ENCODE measurements at places on chromosomes 2 and 18.

DNA sequence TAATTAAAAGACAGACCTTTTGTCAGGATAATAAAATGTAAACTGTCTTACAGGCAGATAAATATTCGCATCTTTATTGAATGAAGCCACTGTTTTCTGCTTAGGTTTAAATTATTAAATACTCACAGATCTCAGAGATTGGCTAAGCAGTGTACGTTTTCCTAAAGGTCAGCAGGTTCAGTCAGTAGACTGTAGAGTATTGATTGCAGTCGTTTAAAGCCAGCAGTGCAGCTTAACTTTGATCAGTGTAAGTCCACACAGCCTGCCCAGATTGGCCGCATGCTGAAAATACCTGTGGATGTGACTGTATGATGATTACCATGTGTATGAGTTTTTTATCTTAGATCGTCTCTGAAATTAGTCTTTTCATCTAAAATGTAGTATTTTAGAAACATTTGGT, 42.3 kb downstream of the ATP9B start:
- ATAC-seq, result no peak

GRCh38 chr2:238149841-238150572, 8.8 kb upstream of the ERFE start:
- ATAC-seq, result peak; percentile 5

DNA sequence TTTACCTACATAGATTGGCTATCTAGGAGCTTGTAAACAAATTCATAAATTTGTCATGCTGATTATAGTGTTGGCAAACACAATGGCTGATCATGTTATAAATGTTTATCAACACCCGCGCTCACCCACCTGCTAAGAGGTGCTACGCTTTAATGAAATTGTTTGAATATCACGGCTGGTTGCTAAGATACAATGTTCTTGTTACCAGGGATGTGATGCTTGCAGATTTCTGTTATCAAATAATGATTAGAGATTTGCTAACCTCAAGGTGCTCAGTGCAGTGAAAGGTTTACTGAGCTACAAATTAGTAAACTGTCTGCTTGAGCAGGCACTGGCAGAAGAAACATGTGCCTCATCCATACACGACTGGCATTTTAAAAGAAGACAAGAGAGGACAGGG, 160.0 kb upstream of the ZEB2 start:
- ATAC-seq, result no peak

GRCh38 chr2:216539791-216540241, 41.2 kb downstream of the RPL37A start:
- ATAC-seq, result no peak

DNA sequence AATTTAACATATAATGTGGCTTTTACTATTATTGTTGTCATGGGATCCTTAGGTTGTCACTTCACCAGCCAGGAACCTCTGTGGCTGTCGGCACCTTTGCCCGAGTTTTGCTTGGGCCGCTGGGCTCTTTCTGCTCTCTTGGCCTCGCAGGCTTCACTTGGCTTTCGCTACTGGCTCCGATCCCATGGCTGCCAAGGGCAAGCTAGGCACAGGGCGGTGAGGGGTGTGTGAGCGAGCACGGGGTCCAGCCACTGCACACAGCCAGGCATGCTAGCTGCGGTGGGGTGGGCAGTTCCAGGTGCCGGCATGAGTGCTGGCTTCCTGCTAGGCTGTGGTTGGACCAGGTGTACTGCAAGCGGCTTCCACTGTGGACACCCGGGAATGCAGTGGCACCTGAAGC, 23.4 kb upstream of the RAPGEF4 start:
- ATAC-seq, result no peak

GRCh38 chr18:555705-556457, 24.3 kb upstream of the CETN1 start:
- no peak for ATAC-seq

DNA sequence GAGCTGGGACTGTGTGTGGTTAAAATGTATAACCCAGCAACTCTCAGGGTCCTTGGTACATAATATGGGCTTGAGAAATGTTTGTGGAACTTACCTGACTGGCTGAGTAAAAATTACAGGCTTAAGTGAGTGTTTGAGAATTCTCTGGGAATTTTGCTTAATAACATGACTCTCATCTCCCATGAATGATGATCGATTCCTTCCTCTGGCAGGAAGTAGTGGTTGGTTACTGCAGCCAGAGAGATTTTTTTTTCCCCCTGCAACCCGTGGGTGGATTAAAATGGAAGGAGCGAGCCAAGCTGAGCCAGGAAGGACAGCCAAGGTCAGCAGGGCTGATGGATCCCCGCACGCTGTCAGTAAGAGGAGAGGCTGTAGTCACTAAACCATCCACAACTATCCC, 40.6 kb upstream of the RFX8 start:
- ATAC-seq, result no peak

- ATAC-seq, result no peak
Measured at GRCh38 chr2:21841341-21841740, 717.6 kb downstream of the TDRD15 start.

DNA sequence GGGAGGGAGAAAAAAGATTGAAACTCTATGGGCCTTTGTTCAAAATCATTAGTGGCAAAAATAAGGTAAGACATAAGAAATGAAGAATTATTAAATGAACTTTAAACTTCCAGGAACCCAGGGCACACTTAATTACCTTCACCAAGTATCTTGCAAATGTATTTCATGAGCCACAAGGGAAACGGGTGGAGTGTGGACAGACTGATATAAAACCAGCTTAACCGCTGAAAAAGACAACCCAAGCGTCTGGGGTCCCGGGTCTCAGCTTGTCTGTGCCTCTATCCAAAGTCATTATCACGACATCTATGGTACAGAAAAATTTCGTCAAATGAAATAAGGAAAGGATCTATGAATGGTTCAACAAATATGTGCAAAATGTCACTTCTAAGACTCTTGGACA, 13.9 kb upstream of the MBOAT2 start:
- no peak for ATAC-seq

DNA sequence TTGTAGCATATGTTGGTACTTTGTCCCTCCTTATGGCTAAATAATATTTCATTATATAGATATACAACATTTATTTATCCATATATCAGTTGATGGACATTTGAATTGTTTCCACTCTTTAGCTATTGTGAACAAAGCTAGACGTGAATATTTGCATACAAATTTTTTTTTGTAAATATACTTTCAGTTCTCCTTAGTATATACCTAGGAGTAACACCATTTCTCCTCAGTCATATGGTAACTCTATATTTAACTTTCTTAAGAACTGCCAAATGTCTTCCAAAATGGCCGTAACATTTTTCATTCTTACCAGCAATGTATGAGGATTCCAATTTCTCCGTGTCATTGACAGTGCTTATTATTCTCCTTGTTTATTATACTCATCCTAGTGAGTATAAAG, 74.5 kb downstream of the TMEM185B start:
- ATAC-seq, result no peak

DNA sequence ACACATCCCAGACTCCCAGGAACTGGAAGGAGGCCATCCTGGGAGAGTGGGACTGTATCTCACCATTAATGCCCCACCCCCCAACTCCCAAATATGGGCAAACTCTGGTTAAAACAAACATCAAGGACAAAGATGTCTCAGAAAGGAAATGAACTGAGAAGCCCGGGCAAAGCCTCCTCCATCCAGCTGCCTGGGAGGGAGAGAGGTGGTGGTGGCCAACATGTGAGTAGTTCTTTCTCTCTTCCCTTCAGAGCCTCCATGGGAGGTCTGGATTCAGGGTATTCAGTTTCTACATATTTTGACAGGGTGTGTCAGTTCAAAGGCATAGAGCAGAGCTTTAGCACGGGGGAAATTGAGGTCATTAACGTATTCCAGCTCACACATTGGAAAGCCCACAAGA, 57.5 kb downstream of the CXCR4 start:
- ATAC-seq, result no peak

- no peak for ATAC-seq
Measured at GRCh38 chr18:70044632-70045031, 97.0 kb upstream of the CD226 start.

DNA sequence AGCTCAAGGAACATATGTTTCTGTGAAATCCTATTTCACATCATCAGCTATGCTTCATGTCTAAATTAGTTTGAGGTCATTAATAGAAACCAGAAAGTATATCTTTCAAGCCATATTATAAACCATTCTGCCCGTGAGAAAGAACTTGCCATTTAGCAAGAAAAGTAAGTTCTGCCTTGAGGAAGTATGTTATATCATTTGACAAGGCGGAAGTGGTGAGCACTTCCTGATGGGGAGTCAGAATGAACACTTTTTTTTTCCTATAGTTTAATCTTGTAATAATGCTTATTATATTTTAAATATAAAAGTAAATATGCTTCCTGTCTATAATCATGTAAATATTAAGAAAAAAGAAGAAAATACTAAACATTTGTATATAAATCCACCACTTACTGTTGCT, 39.3 kb upstream of the NRXN1 start:
- no peak for ATAC-seq

DNA sequence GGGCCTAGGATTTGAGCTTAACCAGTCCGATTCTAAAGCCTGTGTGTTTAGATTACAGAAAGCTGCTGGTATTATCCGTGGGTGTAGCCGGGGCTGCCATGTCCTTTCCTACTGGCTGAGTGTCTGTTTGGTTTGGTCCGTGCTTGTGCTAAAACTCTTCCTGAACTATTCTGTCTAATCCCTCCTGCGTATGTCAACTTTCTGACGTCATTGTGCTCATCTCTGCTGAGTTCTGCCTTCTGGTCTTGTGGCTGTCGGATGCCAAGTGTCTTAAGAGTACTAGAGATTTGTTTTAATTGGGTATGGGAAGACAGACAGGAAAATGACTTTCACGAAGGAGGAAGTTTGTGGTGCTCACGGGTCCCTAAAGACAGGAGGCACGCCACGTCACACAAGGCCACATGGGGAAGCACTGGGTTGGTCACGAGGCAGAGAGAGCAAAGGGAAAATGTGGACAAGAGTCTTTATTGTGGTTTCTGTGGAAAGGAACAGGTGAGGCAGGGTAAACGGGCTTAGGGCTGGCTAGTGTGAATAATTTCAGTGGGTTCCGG, 31.8 kb upstream of the NTSR2 start:
- ATAC-seq, result peak; percentile 72

DNA sequence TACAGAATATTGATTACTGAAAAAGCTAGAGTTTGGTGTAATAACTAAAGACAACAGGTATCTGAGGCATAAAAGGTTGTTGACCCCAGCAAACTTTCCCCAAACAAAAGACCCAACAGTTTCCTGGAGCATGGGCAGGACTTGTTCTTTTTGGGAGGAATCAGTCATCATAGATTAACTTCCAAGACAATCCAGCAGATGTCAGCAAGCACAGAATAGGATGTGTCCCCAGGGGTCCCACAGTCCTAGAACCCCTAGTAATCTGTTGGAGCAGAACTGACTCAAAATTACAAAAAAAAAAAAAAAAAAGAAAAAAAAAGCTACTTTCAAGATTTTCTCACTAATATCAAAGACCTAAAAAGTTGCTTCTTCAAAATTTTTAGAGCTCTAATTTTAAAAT, 564.7 kb upstream of the SLC39A10 start:
- no peak for ATAC-seq

DNA sequence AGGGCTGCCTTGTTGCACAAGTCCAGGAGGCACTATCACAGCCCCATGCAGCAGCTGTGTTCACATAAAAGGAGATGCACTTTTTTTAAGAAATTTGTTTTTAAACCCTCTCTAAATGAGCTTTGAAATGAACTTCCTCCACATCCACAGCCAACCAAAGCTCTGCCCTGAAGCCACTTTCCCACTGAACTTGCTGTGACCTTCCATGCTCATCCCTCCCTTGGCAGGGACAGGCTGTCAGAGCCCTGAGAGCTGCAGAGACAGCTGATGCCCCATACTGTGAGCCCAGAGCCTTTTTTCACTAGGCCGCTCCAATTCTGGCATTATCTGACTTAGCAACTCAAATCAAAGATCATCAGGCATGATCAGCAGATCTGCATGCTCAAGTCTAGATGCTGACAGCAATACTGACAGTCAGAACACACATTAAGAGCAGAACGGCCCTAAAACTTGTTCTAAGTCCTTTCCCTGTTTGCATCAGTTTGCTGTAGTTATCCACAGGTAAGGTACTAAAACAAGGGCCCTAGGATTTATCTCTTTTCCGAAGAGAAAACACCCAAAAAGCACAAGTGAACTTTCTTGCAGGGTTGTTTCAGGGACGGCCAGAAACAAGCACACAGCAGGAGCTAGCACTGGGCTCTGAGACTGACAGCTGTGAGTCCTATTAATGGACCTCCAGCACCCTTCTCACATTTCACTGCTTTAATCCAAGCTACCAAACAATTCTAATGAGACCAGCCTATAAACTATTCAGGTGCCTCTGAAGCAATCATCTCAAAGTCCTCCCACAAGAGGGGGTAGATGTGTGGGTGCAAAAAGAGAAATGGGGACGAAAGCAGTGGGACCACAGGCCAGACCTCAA, 34.9 kb downstream of the RNU4ATAC start:
- ATAC-seq, result no peak

DNA sequence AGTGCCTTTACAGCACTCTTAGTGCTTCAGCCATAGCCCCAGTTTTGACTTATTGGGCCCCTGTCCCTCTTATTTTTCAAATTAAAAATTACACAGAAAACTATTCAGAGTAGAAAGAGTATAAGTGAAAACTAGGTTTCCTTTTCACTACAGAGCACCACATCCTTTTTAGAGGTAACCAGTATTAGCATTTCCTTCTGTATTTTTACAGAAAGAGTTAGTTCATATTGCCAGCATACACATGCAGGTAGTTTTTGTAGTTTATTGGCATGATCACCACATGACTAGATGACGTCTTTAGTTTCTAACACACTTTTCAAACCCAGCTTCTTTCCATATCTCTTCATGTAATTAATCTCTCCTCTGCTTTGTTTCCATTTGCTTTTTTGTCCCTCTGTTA, 66.4 kb downstream of the UBE2E3 start:
- ATAC-seq, result no peak

DNA sequence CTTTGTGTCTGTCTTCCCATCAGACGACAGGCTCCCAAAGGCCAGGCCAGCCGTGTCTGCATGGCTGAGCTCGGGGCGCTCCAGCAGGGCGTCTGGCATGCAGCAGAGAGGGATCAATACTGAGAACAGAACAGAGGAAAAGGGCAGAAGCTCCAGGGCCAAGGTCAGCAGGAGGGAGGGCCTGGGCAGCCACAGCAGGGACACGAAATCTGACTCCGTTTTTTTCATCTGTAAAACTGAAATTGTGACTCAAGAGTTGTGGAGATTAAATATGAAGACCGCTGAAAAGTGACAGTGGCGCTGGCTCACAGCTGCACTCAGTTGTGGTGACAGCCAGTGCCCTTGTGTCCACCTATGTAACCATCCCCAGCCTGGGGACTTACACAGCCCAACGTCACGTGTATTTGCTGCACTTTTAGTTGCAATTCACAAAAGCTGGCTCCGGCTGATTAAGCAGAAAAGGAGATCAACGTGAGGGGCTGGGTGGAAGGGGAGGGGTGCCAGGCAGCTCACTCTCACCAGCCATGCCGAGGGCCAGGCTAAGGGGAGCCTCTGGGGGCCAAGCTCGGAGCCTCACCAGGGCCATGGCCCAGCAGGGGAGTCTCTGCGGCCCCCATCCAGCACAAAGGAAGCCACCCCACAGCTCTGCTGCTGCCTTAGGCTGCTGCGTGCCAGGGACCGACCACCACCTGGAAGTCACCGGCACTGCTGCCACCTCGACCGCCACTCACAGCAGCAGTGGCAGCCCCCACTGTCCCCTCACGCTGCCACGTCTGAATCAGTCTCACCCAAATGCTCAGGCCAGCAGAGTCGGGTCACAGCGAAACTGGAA, 74.7 kb downstream of the EIPR1 start:
- ATAC-seq, result peak; percentile 31

All from stimulated activated memory B cell treated with anti-CD40 and anti-IgM and Interleukin-4, amounts not matched to agents 10 μg/mL and 1 μg/mL and 100 μg/mL, for 72 hours (primary cell).